Heart right ventricle (tissue), 16 donors: ENCODE measurements at places on chromosomes 2 and 18.
A peak's percentile ranks its signal among the peaks of the same experiment; 100 is the strongest.

DNA sequence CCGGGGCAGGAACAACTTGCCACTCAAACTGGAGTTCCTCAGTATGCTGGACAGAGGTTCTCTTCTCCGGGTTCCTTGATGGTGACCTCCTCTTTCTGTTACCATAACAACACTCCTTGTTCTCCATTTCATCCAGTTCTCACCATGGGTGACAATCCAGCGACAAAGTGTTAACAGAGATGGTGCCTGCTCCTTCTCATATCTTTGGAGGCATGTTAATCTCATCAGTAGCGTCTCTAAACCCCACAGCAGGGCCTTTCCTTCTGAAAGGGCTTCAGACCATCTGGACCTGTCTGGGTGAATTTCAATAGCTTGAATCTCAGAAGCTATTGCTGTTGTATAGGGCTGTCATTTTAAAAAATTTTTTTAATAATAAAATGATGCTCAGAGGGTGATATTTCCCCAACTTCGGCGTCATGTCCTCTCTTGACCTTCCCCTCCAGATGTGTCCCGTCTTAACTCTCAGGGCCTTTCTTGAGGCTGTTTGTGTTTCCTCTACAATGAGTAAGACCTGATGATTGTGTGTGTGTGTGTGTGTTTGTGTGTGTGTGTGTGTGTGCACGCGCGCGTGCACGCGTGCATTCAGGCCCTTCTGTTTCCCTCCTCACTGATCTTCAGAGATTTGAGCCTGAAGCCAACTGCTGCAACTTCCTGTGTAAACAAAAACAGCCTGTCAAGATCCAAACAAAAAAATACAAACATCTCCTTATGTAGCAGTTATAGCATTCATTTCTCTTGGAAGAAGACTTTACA is 24.3 kb upstream of the CETN1 start:
- DNase-seq = no peak

DNA sequence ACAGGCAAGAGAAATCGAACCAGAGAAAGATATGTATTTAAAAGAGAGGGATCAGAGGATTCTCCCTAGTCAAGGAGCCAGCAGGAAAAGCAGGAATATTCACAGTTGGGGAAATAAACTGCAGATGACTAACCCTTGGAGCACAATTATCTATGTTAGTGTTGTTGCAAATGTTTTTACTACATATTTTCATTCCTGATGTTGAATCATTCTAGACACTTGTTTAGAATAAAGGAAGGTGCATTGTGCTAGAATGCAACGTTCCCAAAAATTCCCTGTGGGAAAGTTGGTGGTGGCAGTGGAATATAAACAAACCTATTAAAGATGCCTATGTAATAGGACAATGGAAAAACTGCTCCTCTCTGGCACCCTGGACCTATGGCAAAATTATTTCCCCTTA is 63.3 kb downstream of the DTNA start:
- DNase-seq = no peak

DNA sequence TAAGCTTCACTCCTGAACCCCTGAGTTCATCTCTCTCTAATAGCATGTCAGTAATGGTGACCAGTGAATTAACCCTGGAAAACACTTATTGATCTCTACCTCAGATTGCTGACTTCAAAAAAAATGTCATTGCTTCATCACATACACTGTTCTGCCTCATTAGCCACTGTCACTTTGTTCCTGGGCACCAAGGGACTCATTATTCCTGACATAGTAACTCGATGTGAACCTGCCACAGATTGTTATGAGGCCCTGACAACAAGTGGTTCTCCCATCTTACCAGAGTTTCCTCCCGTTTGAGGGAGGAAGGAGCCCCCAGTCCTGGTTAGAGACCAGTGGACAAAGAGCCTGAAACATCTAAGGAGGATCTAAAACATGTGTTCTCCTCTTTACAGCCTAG is 403.3 kb upstream of the SMIM21 start:
- no peak for DNase-seq

DNA sequence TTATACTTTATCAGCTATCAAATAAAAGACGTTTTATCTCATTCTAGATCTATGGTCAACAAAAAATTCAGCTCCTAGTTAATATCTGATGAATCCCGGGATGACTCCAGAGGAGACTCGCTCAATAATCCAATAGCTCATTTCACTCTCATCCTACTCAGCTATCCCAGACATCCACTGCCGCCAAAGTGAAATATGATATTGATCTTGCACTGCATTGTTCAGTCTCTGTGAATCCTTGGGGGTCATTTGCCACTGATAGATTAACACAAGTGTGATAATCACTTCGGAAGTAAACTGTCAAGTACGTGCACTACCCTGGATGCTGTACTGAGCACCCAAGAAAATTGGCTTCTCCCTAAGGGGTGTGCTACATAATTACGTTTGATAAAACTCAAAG is 249.1 kb downstream of the SUCLG1 start:
- no peak for DNase-seq

DNA sequence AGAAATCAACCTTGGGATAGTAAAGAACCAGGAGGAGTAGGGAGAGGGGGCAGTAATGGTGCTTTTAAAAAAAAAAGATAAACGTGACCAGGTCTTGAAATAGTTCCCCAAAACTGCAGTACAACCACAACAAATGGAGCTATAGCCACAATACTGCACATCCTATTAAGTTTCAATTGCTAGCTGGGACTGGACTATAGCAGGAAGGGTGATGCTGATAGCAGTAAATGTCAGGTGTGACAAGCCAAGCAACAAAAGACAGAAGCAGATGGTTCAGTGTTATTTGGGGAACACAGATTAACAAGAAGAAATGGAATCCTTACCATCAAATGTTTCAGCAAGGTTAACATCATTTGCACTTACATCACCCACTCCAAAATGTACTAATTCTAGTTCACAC is 10.1 kb downstream of the RPS27A start:
- DNase-seq = no peak

- no peak for DNase-seq
Measured at GRCh38 chr2:14684516-14684915, 52.0 kb downstream of the LRATD1 start.

DNA sequence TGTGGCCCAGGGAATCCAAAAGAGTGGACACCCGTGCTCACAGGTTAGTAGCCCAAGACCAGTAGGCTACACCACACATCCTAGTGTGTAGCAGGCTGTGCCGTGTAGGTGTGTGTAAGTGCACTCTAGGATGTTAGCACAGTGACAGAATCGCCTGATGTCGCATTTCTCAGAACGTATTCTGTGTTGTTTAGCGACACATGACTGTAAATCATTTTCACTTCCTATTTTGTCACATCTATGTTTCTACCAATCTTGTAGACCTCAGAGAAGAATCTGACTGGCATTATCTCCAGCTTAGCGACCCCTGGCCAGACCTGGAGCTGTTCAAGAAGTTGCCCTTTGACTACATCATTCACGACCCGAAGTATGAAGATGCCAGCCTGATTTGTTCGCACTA is 45.1 kb downstream of the NTSR2 start:
- DNase-seq = no peak

GRCh38 chr2:49940626-49941025 is 786.3 kb upstream of the FSHR start:
- DNase-seq = no peak

DNA sequence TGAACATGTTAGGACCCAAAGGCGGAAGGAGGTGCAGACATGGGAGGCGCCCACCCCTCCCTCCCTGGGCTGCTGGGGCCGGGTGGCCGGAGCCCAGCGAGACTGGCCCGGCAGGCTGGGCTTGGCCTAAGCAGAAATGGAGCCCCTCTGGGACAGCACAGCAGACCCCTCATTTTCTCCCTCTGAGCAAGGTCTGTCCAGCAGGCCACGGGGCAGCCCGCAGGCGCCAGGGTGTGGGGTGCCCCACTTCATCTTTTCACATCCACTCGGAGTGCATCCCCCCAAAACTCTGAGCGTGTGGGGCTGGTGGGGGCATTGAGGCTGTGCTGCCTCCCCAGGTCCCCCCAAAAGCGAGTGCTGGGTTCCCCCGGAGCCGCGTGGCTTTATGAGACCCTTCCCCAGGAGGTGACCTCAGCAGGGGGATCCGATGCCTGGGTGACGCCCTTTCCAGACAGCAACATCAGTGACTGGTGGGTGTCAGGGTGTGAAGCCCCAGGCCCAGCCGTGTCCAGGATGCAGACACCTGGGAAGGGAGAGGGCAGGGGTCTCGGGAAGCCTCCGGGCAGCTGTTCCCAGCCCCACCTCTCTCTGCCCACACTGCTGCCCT is 36.7 kb upstream of the GPC1 start:
- no peak for DNase-seq

GRCh38 chr2:88095022-88095421 is 27.4 kb downstream of the SMYD1 start:
- DNase-seq = no peak

DNA sequence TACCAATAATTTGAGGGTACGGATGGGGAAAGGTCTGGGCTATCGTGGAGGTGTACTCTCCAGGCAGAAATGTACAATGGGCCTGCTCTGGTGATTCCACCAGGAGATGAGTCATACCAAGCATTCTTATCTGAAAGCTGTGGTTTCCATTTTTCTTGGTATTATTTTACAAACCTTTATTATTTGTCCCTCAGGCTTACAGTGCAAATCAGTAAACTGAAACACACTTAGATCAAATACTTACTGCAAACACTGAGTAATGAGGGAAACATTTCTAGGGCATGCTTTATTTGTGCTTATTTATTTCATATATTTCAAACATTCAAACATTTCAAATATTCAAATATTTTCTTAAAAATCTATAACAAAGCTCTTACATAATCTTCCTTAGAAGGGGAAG is 319.8 kb downstream of the RND3 start:
- DNase-seq = no peak

- DNase-seq = peak; percentile 32
Measured at GRCh38 chr2:113173542-113174375, at the start of gene PSD4. PSD4 (plus strand) TSS chr2:113173971; CDS start chr2:113182457, 8,486 bp downstream.

- DNase-seq = no peak
Measured at GRCh38 chr2:120218181-120218580, 5.0 kb downstream of the TMEM185B start.

DNA sequence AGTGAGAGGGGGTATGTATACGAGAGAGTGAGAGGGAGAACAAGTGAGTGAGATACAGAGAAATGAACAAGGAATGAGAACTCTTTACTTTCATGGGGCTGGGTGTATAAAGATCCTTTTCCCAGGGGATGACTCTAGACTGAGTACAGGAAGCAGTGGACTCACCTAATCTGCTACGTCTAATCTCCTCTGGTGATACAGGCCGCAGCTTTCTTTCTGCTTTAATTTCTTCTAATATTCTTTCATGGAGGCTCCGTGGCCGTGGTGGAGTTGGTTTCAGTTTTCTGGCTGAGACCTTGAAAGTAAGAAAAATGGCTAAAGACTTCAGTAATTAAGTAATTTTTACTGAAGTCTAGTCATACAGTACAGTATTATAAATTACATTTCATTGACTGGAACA is 85.2 kb downstream of the PRELID3A start:
- DNase-seq = no peak

DNA sequence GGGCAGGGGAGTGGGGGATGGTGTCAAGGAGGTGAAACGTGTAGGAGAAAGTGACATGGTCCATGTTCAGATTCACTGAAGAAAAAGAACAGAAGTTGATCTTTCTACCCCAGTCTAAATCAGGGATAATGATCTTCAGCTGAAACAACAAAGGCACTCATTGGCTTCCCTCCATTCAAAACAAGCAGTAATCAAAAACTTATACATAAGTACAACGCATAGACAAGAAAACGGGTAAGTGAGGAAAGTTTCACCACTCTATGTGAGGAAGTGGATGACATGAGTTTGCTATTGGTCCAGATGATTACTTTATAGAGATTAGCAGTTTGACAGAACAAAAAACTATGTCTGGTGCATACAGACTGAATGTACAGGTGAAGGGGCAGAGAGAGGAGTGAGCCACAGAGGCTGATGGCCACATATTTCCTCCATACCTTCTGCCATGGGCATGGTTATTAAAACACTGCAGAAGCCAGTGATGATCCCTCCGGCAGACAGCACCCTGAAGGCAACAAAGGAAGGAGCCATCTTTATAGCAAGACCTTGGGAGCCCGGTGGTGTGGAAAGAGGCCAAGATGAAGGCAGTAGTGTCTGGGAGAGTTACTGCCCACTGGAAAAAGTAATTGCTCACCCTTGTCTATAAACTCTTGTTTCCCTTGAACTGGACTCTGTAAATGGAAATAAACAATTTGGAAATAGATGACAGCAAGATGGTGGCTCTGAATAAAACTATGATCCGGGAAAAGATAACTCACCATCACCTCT is 57.7 kb downstream of the SLC25A12 start:
- no peak for DNase-seq

GRCh38 chr2:223270548-223270947 is 218.6 kb downstream of the KCNE4 start:
- no peak for DNase-seq
